ENCODE measurements at places on chromosomes 7 and 10.

- DNase-seq: no peak
Observed at GRCh38 chr10:5512881-5513612, 11.7 kb upstream of the CALML3 start.

GRCh38 chr10:123808286-123808685 lies 83.3 kb downstream of the CPXM2 start:
- no peak for DNase-seq

DNA sequence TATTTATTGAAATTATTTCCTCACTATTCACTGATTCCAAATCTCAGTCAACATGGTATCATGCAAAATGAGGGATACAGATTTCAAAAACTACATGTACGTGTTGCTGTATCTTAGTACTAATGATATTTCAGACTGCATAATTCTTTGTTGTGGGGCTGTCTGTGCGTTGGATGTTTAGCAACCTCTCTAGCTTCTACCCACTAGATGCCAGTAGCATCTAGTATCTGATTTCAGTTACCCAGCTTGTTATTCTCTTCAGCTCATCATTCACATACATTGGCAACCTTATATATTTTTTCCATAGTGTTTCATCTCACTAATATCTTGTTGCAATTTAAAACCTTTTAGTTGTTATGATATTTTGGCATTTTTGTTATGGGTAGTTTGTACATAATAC lies 22.5 kb upstream of the WASL start:
- DNase-seq: no peak

GRCh38 chr10:9911488-9911887 lies 1106.2 kb upstream of the CELF2 start:
- DNase-seq: no peak

Measured in NCI-H1694 treated with DMSO at 0.1 percent for 48 hours (cell line).